CD8-positive, alpha-beta T cell (primary cell): ENCODE measurements at places on chromosomes 3 and 15.
A peak's percentile ranks its signal among the peaks of the same experiment; 100 is the strongest.

GRCh38 chr3:2477620-2478019 is 379.0 kb downstream of the CNTN4 start:
- DNase-seq = no peak

GRCh38 chr3:100274361-100274760 is 13.6 kb downstream of the TBC1D23 start:
- no peak for DNase-seq

DNA sequence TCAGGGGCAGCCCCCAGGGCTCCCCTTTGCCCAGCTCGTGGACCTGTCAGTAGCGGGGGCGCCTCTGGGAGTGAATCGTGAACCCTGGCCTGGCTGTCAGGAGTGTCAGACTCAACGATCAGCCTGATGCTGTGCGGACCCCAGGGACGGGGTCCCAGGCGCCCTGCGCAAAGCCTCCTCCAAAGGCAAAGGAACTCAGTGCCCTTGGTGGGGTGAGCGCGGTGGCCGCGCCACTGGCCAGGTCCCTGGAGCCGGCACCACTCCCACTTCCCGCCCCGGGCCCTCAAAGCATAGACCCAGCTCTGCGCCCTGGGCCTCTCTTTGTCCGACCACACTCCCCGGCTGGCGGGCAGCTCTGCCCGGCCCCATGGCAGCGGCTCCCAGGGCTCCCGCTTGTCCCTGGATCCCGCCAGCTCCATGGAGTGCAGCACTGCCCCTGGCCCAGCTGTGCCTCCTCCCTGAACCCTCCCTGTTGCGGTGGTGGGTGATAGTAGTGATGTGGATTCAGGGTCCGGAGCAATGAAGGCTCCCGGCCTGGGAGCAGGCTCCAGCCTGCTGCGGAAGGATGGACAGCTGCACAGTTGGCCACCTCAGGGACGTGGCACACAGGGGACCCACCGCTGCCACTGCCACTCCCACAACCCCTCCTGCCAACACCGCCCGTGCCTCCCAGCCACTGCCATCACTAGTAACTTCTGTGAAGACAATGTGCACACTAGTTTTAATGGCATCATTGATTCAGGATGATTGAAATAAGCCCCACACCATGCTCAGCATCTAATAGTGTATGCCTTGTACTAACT is 263.8 kb downstream of the ZBBX start:
- no peak for DNase-seq

GRCh38 chr3:195416795-195417194 is 26.0 kb downstream of the ACAP2 start:
- no peak for DNase-seq

- no peak for DNase-seq
Measured at GRCh38 chr3:171774521-171774920, 35.8 kb downstream of the PLD1 start.

GRCh38 chr3:24225385-24225950 is 269.2 kb downstream of the THRB start:
- DNase-seq = no peak

DNA sequence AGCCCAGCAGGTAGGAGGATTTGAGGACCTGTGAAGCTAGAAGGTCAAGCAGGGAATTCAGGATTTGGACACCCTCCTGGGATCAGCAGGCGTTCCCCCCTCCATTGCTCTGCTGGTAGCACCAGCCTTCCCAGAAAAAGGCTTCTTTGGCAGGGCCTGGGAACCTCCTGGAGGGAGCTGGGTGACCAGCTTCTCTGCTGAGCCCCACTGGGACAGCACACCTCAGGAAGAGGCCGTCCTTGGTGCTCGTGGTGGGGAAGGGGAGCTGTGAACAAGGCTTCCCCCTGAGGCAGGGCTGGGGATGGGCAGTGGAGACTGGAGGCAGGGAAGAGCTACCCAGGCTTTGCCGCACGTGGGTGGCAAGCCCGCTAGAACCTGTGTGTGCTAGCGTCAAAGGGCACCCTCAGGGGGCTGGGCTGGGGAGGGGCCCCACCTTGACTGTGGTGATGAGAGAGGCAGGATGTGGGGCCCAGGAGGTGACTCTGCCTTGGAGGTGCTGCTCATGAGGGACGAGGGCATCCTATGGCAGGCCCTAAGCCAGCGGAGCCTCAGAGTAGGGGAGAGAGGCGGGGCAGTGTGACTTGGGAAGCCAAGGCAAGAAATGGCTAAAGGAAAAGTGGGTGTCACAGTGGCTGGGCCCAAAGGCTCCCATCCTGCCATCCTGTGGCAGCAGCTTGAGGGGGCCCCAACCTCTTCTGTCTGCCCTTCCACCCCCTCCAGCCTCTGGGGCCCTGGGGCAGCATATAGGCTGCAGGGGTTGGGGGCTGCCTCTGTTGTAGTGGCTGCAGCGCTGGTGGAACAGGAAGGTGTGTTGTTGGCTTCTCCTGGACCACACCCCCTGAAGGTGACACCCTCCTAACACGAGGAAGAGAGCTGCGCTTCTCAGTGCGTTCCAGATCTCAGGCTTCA is 20.7 kb downstream of the KLF13 start:
- peak; percentile 92 for DNase-seq

DNA sequence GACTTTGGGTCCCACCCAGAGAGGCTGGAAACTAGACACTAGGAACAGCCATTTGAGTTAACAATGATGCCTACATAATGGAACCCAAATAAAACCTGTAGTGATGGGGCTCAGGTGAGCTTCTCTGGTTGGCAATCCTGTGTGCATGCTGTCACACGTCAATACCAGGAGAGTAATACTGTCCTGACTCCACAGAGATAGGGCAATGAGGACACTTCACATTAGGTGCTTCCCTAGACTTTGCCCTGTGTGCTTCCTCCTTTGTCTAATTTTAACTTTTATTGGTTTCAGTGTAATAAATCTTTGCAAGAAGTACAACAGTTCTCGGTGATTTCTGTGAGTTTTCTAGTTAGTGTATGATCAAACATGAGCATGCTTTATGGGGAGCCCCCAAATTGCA is 281.8 kb upstream of the ARRDC4 start:
- DNase-seq = no peak

DNA sequence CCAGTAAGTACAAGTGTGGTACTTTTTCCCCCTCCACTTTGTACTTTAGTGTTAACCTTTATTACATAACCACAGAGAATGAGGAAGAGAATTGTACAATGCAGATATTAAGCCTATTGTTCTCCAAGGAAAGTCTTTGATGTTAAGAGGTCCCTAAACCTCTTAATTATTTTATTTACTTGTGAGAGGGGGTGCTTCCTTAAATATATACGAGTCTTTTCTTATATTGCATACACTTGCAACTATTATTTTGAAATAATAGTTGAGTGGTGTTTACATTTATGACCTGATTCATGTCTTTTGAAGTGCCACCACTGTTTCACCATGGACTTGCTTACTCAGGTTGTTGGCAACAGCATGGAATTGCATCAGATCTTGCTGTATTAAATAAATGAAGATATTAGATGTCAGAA is 10.1 kb downstream of the USP3 start:
- DNase-seq = no peak

DNA sequence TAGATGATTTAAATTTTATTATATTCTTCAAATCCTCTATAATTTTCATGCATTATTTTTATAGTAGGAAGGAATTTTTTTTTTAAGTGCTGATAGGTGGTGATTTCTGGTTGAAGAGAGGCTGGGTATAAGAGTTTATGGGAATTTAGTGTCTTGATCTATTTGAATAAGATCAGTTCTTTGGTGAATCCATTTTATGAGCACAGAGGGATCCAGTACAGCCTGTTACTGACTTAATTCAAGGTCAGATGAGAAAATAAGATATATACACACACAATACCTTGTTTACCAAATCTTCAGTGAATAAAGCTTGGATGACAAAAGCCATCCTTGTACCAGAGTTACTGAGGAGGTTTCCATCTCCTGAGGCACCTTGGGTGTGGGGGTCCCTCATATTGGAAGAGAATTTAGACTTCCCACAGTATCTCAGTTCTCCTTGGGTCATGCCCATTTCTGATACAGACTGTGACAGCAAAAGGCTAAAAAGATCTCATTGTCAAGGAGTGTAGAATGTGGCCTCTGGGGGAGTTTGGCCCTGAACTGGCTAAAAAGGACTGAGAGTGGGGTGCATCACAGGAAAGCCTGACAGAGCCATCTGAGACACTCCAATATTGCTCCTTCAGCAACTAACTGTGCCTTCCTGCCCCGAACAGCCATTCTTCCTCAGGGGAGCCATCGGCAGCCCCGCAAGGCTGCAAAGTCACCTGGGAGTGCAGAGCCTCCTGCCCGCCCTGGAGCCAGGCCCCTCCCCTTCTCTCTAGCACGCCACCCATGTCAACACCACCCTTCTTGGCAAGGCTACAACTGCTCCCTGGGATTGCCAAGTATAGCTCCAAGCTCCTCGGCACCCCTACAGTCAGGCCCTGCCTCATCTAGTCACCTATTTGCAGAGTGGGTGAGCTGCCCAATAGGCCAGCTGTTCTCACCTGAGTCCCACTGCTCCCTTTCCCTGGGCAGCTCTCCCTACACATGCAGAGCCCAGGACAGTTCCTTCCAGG is 43.1 kb upstream of the HACD2 start:
- no peak for DNase-seq

DNA sequence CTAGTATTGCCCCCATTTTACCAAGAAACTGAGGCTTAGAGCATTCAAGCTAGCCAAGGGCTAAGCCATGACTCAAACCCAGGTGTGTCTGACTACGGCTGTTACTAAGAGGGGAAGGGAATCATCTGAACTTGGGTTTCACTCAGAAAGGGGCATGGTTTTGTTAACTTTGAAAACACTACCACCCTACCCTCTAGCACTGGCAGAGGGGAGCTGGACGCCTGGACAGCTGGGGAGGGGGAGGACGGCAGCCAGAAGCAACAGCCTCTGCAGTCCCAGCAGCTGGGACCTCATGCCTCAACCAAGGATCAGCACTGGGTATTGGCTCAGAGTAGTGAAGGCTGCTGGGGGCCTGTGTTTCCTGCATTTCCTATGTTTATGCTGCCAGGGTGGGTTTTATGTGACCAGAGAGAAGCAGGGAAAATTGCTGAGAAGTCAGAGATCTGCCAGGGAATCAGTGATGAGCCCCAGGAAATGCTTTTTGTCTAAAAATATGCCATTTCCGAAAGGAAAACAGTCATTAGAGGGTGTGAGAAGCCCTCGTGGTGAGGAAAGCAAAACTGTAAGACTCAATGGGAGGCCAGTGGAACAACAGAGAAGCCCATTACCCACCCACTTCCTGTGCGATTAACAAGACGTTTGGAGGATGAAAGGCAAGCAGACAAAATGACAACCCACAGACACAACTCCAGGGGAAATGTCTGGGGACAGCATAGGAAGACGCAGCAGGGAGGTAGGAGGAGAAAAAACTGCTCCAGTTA is 41.2 kb downstream of the LIPC start:
- peak; percentile 67 for DNase-seq

DNA sequence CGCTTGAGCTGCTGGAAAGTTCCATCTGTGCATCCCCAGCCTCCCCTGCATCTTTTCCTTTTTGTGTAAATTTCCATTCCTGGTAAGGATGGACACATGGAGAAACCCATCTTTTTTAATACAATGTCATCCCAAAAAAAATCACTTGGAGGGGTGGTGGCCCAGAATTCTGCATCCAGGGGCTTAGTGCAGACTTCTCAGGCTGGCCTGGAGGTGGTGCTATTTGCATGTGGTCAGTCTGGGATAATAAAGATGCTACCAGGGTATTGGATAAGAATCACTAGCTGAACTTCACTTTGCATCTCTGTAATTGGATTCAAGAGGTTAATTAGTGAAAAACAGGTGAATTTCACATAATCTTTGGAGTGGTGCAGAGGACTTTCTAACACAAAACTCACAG is 1.8 kb upstream of the ZSCAN2 start:
- no peak for DNase-seq

DNA sequence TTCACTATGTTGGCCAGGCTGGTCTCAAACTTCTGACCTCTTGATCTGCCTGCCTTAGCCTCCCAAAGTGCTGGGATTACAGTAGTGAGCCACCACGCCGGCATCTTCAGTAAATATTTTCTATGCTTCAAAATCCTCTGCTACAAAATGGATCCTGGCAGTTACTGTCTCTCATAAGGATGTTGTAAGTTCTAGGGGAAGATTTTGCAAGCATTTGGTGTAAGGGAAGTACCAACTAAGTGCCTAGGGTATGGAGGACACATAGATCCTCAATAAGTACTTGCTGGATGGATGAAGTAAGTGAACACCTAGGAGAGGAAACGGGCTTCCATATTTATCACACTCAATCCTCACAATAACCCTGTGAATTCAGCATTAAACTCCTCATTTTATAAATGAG is 6.6 kb downstream of the TM4SF4 start:
- no peak for DNase-seq

- no peak for DNase-seq
Measured at GRCh38 chr3:58688574-58688973, 22.0 kb upstream of the FAM3D start.

DNA sequence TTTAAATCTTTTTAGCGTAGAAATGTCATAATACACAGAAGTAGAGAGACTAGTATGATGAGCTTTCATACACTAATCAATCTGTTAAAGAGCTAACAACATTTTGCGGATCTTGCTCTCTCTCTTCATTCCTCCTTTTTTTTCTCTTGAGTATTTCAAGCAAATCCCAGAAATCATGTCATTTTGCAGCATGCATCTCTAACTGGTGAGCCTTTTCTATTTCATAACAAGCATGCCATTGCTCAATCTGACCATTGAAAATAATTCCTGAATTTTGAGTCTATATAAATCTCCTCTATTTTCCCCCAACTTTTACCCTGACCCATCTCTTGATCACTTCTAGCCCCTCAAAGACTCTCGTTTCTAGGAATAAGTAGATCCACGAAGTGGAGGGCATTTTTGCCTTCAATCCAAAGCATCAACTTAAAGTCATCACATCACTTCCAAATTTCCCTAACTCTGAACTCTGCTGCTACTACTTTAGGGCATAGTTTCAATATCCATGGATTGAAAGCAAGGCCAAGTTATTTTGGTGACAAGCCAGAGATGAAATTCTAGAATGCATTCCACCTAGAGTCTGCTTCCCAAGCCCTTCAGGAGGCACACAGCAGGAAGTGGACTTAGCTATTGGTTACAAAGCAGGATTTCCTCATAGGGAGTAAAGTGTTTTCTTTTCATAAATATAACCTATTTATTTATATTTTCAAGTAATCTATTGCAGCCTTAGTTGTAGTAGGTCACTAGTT is 253.5 kb upstream of the ZPLD1 start:
- no peak for DNase-seq

GRCh38 chr3:180694321-180694720 is 15.0 kb upstream of the CCDC39 start:
- no peak for DNase-seq

- DNase-seq = peak; percentile 79
Measured at GRCh38 chr15:81296673-81297072, 27.3 kb downstream of the STARD5 start.

- no peak for DNase-seq
Measured at GRCh38 chr3:82587174-82587573, 825.7 kb upstream of the GBE1 start.

GRCh38 chr15:43941555-43941954 is 114.8 kb downstream of the WDR76 start:
- no peak for DNase-seq

GRCh38 chr3:22176911-22177310 is 425.9 kb upstream of the ZNF385D start:
- DNase-seq = no peak

DNA sequence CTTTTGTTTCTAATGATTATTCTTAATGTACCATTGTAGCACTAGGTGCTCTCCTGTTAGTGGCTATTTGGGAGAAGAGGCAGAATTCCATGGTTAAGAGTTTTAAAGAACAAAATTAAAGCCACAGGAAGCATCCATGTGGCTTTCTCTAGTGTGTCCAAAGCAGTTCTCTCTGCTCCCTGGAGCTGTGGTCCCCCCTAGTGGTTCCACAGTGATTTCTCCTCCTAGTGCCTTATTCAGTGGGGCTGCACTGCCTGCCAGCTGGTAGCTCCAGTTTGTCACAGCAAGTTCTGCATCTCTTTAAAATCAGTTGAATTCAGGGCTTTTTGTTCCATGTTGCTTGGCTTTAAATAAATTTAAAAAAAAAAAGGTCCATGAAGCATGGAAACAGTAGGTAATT is 39.6 kb upstream of the FAM98B start:
- DNase-seq = no peak
